ENCODE measurements at places on chromosomes 2 and 18.

- no peak overlapping the region for H3K27ac ChIP-seq
- no peak overlapping the region for H3K4me3 ChIP-seq
- DNase-seq, result no peak
- no peaks in the 10 kb centered on the region for H3K27me3 ChIP-seq
- H3K4me1 ChIP-seq, result no peaks in the 10 kb centered on the region
Observed at GRCh38 chr2:179518830-179519229, 254.2 kb upstream of the SESTD1 start.

DNA sequence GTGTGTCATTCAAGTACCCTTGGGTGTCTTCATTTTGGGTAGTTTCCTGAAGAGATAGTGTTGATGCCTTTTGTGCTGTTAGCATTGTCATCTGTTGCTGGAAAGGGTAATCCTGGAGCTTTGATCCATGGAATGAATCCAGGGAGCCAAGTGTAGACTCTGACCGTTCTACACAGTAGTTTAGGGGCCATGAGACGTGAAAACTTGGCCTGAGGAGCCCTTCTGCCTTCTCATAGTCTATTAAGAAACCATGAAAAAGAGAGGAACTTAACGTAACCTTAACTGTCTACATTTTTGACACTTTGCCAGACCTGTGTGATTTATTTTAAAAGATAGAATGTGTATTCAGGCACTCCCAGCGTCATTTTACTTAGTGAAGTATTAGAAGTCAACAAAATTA, 194.0 kb downstream of the BABAM2 start:
- H3K4me3 ChIP-seq, result no peak overlapping the region
- no peak overlapping the region for H3K27ac ChIP-seq
- no peaks in the 10 kb centered on the region for H3K27me3 ChIP-seq
- H3K4me1 ChIP-seq, result peaks cover 22% of the 10 kb centered on the region

- H3K36me3 ChIP-seq, result no peaks in the 10 kb centered on the region
- DNase-seq, result no peak
- no peaks in the 10 kb centered on the region for H3K27me3 ChIP-seq
- H3K4me3 ChIP-seq, result no peak overlapping the region
Observed at GRCh38 chr2:3489764-3490115, 29.6 kb downstream of the ADI1 start.

DNA sequence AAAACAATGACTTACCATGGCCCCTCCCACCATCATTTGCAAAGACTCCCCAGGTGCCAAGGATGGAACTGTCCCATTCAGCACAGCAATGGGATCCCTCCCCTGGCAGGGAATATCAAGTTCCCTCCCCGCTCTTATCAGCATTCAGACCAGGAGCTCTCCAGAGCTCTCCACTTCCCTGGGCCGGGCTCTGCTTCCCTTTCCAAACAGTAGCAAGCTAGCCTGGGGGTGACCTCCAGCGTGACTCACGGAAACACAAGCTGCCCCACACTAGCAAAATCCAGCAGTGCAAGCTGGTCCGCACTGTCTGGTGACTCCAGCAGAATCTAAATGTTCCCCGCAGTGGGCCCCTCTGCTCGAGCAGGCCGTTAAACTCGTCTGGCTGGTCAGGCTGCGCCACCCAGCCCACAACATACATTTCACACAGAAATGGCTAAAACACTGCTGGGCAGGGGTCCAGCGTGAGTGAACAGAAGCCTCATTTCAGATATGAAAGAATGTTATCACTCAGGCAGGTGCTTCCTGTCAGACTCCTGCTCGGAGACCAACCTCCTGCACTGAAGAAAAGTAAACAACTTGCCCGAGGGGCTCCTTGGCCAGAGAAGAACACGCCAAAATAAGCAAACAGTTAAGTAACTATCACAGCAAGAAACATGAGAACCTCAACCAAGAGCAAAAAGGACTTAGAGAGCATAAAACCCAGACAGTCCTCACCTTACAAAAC, 33.9 kb downstream of the STAT1 start:
- peak; percentile 49 for DNase-seq
- no peak overlapping the region for H3K4me3 ChIP-seq
- H3K36me3 ChIP-seq, result peaks cover 93% of the 10 kb centered on the region

GRCh38 chr2:237341872-237342271, 72.1 kb downstream of the COL6A3 start:
- no peak overlapping the region for H3K4me3 ChIP-seq
- H3K27me3 ChIP-seq, result no peaks in the 10 kb centered on the region
- no peak for DNase-seq
- H3K4me1 ChIP-seq, result peaks cover 5% of the 10 kb centered on the region
- H3K36me3 ChIP-seq, result no peaks in the 10 kb centered on the region
- peak overlapping the region; percentile 28 for H3K27ac ChIP-seq

DNA sequence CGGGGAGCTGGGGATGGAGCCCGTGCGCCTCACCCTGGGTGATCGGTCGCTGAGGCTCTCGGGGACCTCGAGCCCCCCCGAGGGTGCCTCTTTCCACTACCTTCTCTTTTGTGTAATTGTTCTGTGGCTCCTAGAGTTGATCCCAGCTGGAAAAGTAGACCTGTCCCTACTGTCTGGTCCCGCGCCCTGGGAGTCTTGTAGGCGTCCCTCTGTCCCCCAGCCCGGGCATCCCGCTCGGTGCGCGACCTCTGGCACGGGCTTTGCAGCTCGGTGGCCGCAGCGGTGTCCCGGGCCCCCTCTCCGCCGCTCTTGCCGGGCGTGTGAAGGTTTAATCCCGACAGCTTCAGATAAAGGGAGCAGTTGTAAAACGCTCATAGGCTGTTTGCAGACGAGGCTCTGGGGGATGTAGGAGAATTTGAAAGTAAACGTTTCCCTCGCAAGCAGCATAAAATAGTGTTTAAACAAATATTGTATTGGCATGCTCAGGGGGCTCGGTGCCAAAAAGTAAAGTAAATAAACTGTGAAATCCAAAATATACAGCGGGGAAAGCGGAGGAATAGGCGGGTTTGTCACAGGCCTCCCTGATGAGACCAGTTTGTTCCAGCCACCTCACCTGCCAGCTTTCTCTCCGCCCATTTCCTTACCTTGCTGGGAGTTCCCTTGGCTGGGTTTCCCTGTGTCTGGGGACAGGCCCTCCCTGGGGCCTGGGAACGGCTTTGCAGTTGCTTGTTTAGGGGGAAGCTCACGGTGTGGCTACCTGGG, 1.9 kb downstream of the GLI2 start:
- DNase-seq, result peak; percentile 45
- no peaks in the 10 kb centered on the region for H3K36me3 ChIP-seq
- peak overlapping the region; percentile 39 for H3K4me3 ChIP-seq
- peaks cover 90% of the 10 kb centered on the region for H3K27me3 ChIP-seq

DNA sequence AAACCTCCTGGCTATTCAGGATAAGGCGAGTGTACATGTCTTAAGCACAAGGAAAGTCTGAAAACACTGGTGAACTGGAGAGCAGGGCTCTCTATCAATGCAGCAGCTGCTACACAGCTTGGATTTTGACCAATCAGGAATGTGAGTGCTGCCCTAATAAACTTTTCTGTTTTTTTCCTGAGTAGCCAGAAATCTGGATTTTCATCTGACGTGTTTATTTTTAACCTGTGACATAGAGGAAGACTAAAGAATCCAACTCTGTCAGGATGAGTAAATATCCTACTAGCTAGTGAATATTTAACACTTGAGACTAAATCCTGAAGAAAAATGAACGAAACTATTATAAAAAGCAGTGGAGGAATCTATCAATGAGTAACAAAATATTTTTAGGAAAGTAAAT, 1638.9 kb downstream of the LRP1B start:
- H3K27ac ChIP-seq, result no peak overlapping the region
- DNase-seq, result no peak
- no peaks in the 10 kb centered on the region for H3K4me1 ChIP-seq
- no peak overlapping the region for H3K4me3 ChIP-seq
- no peaks in the 10 kb centered on the region for H3K27me3 ChIP-seq

DNA sequence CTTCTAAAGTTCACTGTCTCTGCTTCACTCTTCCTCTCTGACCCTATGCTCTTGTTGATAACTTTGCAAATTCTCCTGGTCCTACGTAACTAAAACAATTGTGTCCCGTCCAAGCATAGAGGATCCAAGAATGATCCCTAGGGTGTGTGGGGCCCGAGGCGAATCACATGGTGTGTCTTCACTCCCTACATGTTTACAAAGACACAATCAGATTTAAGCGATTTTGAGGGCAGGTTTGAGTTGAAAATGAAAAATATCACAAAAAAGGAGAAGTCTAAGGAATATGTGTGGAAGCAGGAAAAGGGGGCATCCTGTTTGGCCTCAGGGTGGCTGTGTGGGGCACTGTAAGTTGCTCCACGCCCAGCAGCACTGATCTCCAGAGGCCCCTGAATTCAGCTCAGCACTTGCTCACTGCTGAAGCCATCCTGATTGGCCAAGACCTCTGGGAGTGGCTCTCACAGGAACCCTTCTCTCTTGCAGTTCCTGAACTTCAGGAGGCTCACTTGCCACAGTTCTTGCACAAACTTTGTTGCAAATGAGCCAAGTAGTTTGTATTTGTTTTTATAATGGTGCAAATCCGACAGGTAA, 363.6 kb downstream of the ZNF521 start:
- DNase-seq, result no peak
- no peak overlapping the region for H3K4me3 ChIP-seq
- no peak overlapping the region for H3K27ac ChIP-seq
- no peaks in the 10 kb centered on the region for H3K36me3 ChIP-seq
- H3K27me3 ChIP-seq, result no peaks in the 10 kb centered on the region

DNA sequence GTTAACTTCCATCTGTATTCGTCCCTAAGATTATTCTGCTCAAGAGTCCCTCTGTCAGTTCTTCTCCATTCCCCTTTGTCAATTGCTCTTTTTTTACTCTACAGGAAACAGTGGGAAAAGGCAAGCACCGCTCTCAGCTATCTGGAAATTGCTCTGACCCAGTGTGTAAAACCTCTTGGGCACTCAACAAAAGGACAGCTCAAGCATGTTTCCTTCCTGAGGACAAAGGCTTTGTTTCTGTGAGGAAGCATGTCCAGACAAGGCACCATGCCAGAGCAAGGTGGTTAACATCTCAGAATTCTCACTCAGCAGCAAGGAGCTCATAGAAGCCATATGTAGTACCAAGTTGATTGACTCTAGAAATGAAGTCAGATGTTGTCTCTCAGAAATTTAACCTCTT, 735.6 kb downstream of the TSN start:
- H3K27me3 ChIP-seq, result no peaks in the 10 kb centered on the region
- H3K36me3 ChIP-seq, result no peaks in the 10 kb centered on the region
- H3K4me1 ChIP-seq, result no peaks in the 10 kb centered on the region
- DNase-seq, result no peak
- no peak overlapping the region for H3K4me3 ChIP-seq
- no peak overlapping the region for H3K27ac ChIP-seq

GRCh38 chr2:19158896-19159295, 199.5 kb downstream of the OSR1 start:
- no peaks in the 10 kb centered on the region for H3K27me3 ChIP-seq
- no peak overlapping the region for H3K27ac ChIP-seq
- no peak overlapping the region for H3K4me3 ChIP-seq
- H3K36me3 ChIP-seq, result no peaks in the 10 kb centered on the region
- DNase-seq, result no peak

DNA sequence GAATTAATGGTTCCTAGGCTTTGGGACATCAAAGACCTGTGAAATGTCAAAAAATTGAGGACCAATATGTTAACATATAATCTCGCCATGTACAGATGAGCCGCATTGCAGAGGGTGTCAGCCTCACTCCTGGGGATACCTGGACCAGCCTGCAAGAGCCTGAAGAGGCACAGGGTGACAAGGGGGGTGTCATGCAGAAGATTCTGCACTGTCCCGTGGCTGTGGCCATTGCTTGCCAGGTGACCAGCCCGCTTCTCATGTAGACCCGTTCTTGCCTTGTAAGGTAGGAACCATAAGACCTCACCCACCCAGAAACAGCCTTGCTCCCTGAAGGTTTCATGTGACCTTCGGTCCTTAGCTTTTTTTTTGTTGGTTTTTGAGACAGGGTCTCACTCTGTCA, 37.5 kb downstream of the TMEM37 start:
- H3K27me3 ChIP-seq, result no peaks in the 10 kb centered on the region
- DNase-seq, result no peak
- H3K4me1 ChIP-seq, result peaks cover 4% of the 10 kb centered on the region
- no peak overlapping the region for H3K27ac ChIP-seq

DNA sequence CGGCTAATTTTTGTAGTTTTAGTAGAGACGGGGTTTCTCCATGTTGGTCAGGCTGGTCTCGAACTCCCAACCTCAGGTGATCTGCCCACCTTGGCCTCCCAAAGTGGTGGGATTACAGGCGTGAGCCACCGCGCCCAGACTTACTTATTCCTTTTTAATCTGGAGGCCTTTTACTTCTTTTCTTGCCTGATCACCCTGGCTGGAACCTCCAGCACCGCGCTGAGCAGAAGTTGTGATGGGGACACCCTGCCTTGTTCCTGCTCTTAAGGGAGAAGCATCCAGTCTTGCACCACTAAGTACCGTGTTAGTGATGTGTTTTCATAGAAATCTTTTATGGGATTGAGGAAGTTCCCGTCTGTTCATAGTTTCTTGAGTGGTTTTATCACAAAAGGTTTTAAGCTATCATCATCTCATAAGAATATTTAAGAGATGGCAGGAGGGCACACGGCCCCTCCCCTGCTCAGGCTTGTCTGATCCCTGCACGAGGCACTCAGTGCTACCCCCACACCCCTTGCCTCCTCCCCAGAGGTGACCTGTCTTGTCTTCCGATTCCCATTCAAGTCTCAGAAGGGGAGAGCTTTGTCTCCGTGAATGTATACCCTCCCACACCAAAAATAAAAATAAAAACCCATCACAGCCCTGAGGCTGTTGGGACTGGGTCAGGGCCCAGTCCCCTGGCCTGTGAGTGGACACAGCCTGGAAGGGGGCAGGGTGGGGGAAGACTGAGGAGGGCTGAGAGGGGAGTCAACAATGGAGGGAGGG, 65.3 kb upstream of the SMAD7 start:
- no peaks in the 10 kb centered on the region for H3K27me3 ChIP-seq
- H3K4me1 ChIP-seq, result peaks cover under 1% of the 10 kb centered on the region
- no peak for DNase-seq
- no peaks in the 10 kb centered on the region for H3K36me3 ChIP-seq
- no peak overlapping the region for H3K27ac ChIP-seq

DNA sequence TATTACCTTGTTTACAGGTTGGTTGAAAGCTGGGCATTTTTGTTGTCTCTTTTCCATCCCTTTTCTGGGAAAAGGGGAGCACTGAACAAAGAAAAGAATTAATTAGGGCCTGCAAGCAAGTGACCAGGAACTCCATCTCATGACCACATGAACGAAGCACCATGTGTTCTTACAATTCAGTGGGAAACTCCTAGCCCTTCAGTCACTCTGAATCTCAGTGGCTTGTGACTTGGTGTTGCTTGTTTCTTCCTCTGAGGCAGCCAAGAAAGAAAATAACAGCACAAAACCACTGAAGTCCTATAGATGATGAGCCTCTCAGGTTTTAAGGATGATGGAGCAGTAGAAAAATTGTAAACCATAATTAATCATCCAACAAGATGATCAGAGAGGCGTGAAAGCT, 129.1 kb upstream of the CAB39 start:
- no peaks in the 10 kb centered on the region for H3K27me3 ChIP-seq
- no peak for DNase-seq
- no peaks in the 10 kb centered on the region for H3K4me1 ChIP-seq
- no peak overlapping the region for H3K4me3 ChIP-seq

Measured in transverse colon (tissue), 4 donors.